ENCODE measurements at places on chromosomes 5 and 9. TPM values are rescaled to one million over a fixed set of nuclear protein-coding genes. Genes with fewer than 3 reads are reported as not detected.
A peak's percentile ranks its signal among the peaks of the same experiment; 100 is the strongest.

GRCh38 chr9:75824816-75825568 is 65.5 kb upstream of the PCSK5 start:
- no peaks in the 10 kb centered on the region for H3K36me3 ChIP-seq
- no peak for DNase-seq
- no peak overlapping the region for H3K4me3 ChIP-seq
- H3K27me3 ChIP-seq, result peaks cover 4% of the 10 kb centered on the region
- H3K4me1 ChIP-seq, result peaks cover 15% of the 10 kb centered on the region

GRCh38 chr5:117547192-117547591 is 972.6 kb upstream of the SEMA6A start:
- no peak for DNase-seq
- no peaks in the 10 kb centered on the region for H3K27me3 ChIP-seq
- no peak overlapping the region for H3K4me3 ChIP-seq
- H3K36me3 ChIP-seq, result no peaks in the 10 kb centered on the region
- H3K27ac ChIP-seq, result no peak overlapping the region
- no peaks in the 10 kb centered on the region for H3K4me1 ChIP-seq

DNA sequence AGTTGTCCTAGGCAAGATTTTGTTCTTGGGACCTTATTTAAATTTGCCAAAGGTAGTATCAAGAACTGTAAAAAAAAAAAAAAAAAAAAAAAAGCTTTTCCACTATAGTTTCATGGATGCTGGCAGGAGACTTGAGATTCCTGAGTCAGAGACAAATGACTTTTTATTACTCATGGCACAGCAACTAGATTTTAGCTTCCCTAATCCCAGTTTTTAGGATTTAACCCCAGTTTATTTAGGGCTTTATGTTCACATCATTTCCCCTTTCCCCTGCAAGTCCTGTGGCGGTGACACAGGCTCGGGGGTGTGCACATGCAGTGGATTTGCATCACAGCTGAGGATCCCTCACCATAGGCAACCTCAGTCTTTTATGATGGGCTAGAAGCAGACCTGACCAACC is 144.9 kb downstream of the GOLPH3 start:
- H3K4me3 ChIP-seq, result no peak overlapping the region
- H3K27ac ChIP-seq, result peak overlapping the region; percentile 83
- no peak for DNase-seq
- no peaks in the 10 kb centered on the region for H3K36me3 ChIP-seq

DNA sequence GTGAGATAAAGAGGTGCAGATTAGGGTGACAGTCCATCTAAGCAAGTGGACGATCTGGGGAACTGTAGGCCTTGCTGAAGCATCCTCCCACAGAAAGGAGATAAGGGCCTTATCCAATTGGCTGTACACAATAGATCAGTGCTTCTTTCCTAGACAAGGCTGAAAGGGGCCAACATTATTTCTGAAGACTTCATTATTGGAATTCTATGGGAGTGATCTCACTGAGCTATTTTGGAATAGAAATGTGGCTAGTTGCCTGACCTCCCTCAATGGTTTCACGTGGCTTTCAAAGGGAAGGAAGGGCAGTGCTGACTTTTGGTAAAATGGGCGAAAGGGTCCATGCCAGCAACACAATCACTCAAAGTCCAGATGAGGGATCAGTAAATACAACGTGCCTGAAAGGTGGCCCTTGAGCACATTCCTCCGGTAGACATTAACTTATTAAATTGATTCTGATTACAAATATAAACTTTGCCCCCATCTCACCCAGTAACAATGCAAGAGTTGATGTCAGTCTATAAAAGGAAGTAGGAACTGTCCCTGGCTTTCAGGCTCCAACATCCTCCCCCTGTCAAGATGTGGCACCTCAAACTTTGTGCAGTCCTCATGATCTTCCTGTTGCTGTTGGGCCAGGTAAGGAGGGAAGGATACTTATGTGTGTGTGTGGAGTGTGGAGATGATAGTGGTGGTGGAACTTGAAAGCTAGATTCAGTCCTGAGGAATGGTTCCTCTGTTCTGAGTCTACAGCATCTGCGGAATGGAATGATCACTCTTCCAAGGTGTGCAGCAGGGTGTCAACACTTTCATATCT is at the start of gene LEAP2:
Gene LEAP2 (plus strand): TSS at position 550 of the 811 bp plus-strand sequence. CDS start 27 bp downstream, at position 577.
- peak within 1 kb of the TSS; percentile 64 for H3K27ac ChIP-seq
- no peak for DNase-seq
- H3K4me1 ChIP-seq, result peaks cover 63% of the 10 kb centered on the region
- H3K27me3 ChIP-seq, result no peaks in the 10 kb centered on the region
- no peak within 1 kb of the TSS for H3K4me3 ChIP-seq
- peaks cover 42% of the 10 kb centered on the region for H3K36me3 ChIP-seq

DNA sequence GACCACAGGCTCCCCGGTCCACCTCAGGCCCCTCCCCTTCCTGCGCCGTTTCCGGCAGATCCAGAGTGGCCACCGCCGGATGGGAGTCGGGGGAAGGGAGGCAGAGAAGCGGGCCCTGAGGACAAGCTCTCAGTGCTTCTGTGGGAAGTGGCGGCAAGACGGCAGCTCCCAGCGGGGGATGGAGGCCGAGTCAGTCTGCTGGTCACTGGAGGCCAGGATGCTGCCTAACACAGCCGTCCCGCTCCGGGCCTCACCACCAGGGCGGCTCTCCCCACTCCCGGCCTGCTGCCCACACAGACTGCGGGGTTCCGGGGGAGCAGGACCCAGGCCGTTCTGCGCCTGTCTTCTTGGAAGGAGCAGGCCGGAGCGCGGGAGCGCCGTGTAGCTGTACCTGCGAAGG is 31.4 kb downstream of the FXN start:
- H3K27me3 ChIP-seq, result no peaks in the 10 kb centered on the region
- H3K27ac ChIP-seq, result peak overlapping the region; percentile 78
- H3K36me3 ChIP-seq, result peaks cover 36% of the 10 kb centered on the region
- no peak for DNase-seq
- H3K4me1 ChIP-seq, result peaks cover 41% of the 10 kb centered on the region

DNA sequence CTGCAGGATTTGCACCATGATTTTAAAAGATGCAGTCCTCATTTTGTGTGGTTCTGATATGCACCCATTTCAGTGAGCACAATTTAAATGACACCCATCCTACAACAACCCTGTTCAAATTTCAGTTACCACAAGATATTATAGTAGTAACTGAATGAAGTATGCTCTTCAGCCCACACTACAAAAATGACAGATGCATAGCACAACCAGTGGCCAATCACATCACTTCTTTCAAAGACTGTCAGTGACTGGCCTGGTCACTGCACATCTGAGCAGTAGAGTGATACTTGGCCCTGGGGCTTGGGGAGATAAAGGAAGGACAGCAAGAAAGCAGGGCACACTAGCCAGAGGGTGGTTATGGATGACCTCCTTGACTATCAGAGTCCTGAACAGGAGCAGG is 19.8 kb upstream of the IFNK start:
- no peaks in the 10 kb centered on the region for H3K36me3 ChIP-seq
- no peaks in the 10 kb centered on the region for H3K27me3 ChIP-seq
- H3K27ac ChIP-seq, result no peak overlapping the region

DNA sequence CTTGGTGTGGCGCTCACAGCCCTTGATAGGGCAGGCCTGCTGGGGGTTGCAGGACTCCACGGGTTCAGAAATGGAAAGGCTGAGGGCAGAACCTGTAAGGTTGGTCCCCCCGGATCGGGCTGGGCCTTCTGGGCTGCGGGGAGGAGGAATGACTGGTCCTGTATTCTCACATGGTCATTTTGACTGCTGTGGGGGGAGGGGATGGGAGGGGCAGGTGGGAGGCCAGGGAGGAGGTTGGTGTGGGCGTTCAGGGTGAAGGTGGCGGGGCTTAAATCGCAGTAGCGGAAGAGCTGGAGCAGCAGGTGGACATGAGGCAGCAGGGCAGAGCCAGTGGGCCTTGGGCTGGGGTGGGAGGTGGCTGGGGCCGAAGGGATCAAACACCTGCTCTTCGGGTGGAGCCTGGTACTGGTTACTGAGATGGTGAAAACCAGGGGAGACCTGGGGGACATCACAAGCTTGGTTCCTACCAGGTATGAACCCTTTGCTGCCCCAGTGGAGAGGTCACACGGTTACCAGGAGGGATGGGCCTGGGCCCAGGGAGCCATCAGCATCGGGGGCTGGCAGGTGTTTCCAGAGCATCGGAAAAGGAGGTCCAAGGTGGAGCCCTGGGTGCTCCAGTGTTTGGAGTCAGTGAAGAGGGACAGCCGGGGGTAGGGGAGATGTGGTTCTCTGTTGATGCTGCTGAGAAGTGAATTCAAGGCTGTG is 1.8 kb downstream of the MRPS2 start:
- DNase-seq, result no peak
- H3K27me3 ChIP-seq, result no peaks in the 10 kb centered on the region
- H3K4me1 ChIP-seq, result peaks cover 51% of the 10 kb centered on the region
- no peak overlapping the region for H3K27ac ChIP-seq
- peaks cover 34% of the 10 kb centered on the region for H3K36me3 ChIP-seq

DNA sequence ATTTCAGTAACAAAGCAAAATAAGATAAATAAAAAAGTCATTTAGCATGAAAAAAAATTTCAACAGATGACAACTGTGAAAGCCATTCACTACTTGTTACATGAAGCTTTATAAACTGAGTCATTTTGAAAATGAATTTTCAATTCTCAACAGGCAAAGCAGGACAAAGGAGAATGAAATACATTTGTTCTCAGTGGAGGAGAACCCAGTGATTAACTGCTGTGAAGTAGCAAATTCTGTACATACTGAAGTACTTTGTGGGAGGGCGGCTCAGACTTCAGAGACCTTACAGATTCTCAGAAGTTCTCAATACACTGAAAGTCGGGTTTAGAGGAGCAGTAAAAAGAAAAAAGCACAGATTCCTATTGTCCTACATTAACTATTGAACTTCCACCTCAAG is 21.7 kb downstream of the SKIC3 start:
- no peak overlapping the region for H3K4me3 ChIP-seq
- no peaks in the 10 kb centered on the region for H3K27me3 ChIP-seq
- H3K4me1 ChIP-seq, result peaks cover 12% of the 10 kb centered on the region
- no peak for DNase-seq
- H3K27ac ChIP-seq, result no peak overlapping the region

DNA sequence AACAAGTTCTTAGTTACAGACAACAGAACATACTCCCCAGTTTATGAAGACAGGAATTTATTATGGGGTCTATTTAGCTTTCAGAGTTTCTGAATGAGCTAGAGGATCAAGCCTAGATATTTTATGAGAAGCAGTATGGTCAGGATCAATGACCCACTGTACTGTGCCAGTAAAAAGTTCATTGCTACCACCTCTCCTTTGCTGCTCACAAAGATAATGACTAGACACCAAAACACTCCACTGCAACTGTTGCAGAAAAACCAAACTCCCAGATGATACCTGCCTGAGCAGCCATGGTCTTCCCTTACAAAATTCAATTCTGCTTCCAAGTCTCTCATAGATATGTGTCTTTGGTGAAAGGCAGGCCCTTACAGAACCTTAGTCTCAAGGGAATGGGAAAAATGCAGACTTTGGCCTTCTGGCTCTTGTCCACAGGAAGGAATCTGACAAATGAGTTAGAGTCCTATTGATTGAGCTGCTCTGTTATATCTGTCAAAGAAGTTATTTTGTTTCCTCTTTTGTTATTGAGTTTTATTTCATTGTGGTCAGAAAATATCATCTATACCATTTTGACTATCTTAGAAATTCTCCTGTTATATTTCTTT is 74.7 kb upstream of the RASGRF2 start:
- no peak overlapping the region for H3K27ac ChIP-seq
- no peaks in the 10 kb centered on the region for H3K27me3 ChIP-seq
- no peak overlapping the region for H3K4me3 ChIP-seq
- DNase-seq, result no peak
- H3K36me3 ChIP-seq, result peaks cover 24% of the 10 kb centered on the region

DNA sequence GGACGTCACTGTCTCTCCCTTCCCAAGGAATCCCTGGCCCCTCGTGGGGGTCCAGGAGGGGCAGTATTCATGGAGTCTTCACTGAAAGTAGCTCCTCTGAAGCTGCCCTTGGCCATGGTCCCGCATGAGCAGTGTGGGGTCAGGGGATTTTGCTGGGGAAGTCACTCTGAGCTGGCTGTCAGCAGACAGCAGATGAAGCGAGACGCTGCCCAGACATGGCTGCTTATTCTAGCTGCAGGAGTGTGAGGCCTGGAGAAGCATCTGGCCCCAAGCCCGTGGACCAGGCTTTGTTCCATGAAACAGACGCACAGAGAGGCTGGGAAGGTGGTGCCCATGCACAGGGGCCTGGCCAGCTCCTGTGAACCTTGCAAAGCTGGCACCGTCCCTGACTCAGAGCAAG is 21.5 kb upstream of the ASS1 start:
- DNase-seq, result peak; percentile 75
- peak overlapping the region; percentile 50 for H3K27ac ChIP-seq
- peaks cover 36% of the 10 kb centered on the region for H3K4me1 ChIP-seq
- H3K4me3 ChIP-seq, result no peak overlapping the region
- peaks cover 11% of the 10 kb centered on the region for H3K27me3 ChIP-seq

LHFPL2 gene
- total RNA-seq, result 5.0 TPM

FOXD4L5 gene
- 0.08 TPM for total RNA-seq

KCTD16 gene
- total RNA-seq, result 0.08 TPM

DNA sequence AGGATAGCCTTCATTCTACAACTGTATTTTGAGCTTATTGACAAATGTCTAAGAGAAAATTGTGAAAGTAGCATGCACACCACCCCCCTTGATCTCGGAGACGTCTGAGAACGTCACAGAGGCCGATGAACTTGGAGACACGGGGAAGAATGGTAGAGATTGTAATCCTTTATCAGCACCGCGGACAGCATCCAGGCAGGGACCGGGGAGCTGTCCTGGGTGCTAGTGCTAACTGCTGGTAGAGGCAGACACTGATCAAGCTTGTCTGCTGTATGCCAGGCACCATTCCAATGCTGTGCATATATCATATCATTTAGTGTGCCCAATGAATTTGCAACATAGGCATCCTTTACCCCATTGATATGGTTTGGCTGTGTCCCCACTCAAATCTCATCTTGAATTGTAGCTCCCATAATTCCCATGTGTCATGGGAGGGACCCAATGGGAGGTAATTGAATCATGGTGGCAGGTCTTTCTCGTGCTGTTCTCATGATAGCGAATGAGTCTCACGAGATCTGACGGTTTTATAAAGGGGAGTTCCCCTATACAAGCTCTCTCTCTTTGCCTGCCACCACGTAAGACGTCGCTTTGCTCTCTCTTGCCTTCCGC is 98.8 kb downstream of the LHX2 start:
- H3K27ac ChIP-seq, result no peak overlapping the region
- peak; percentile 43 for DNase-seq
- no peaks in the 10 kb centered on the region for H3K36me3 ChIP-seq
- H3K27me3 ChIP-seq, result peaks cover 50% of the 10 kb centered on the region
- no peak overlapping the region for H3K4me3 ChIP-seq

CTXN3 gene
- total RNA-seq, result not detected

MRPL41 gene
- total RNA-seq, result 233 TPM

- no peaks in the 10 kb centered on the region for H3K36me3 ChIP-seq
- DNase-seq, result no peak
- peaks cover 6% of the 10 kb centered on the region for H3K27me3 ChIP-seq
- H3K27ac ChIP-seq, result no peak overlapping the region
These were observed 88.6 kb upstream of the AGXT2 start for GRCh38 chr5:35136386-35136785.

DNA sequence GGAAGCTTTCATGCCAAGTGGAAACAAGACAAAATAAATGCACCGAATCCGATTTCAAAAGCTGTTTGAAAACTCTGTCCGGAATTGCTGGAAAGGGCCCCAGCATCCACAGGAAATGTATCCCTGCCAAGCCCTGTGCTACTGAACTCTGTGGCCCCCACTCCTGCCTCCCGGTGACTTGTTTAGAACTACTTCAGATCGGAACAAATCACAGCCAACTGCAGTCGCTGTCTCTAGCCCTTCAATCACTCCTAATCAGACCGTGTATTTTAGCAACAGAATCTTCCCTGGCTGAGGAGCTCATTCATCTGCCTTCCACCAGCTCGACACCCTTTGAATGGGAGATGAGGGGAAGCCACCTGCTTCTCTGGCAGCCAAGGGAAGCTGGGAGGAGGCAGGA is 94.1 kb downstream of the KCNIP1 start:
- no peaks in the 10 kb centered on the region for H3K36me3 ChIP-seq
- H3K27ac ChIP-seq, result no peak overlapping the region
- peaks cover 17% of the 10 kb centered on the region for H3K27me3 ChIP-seq
- peaks cover 21% of the 10 kb centered on the region for H3K4me1 ChIP-seq
- peak overlapping the region; percentile 19 for H3K4me3 ChIP-seq
- DNase-seq, result no peak

ITGA1 gene
- total RNA-seq, result 28.4 TPM

PLK2 gene
- total RNA-seq, result 58.9 TPM
